CD4-positive, alpha-beta T cell (primary cell): ENCODE measurements at places on chromosomes 11 and 22.
A peak's percentile ranks its signal among the peaks of the same experiment; 100 is the strongest.

DNA sequence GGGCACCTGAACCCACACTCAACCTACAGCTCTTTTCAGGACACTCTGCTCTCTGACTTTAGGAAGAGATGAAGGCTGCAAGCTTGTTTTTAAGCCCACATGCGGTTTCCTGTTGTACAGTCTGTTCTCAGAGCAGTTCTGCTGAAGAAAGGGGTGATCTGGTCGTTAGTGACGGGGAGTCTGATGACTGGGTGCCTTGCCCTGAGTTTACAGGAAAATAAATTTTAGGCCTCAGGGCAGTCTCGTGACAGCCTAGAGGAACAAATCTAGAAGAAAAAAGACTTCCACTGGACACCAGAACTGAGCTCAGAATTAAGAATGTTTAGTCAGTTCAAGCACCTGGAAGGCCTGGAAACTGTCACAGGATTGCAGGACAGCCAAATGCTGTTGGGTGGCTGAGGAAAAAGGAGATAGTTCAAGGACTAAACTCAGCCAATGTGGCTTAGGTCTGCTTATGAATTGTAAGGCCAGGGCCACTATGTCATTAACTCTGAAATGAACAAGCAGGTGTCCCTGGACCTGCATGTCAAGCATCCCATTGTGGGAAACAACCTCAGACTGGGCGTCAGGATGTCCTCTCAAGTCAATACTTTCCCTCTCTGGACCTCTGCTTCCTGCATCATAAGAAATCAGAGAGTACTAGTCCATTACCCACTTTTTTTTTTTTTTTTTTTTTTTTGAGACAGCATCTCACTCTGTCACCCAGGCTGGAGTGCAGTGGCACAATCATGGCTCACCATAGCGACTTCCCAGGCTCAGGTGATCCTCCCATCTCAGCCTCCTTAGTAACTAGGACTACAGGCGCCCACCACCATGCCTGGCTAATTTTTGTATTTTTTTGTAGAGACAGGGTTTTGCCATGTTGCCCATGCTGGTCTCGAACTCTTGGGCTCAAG is 5.7 kb downstream of the PIK3IP1 start:
- DNase-seq = peak; percentile 55

- no peak for DNase-seq
Measured at GRCh38 chr11:81963018-81963417, 770.6 kb downstream of the FAM181B start.

DNA sequence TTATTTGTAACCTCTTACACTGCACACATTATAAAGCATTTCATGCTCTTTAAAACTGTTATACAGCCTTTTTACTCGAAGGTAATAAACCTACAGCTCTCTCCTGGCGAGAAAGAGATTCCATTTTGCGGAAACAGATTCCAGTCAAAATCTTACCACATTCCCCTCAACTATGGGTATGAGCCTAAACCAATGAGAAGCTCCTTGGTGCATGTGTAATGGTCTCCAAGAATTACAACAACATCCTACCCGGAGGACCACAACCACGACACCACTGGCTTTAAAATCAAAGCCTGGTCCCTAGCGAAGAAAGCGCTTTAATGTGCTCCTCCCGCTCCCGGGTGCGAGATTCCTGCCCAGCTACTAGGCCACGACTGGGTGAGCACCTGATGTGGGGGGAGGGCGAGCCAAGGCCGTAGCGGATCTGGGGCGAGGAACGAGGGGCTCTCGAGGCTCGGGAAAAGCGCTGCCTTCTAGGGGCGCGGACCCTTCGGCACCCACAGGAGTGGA is 821 bp downstream of the CELF1 start:
- DNase-seq = peak; percentile 15

DNA sequence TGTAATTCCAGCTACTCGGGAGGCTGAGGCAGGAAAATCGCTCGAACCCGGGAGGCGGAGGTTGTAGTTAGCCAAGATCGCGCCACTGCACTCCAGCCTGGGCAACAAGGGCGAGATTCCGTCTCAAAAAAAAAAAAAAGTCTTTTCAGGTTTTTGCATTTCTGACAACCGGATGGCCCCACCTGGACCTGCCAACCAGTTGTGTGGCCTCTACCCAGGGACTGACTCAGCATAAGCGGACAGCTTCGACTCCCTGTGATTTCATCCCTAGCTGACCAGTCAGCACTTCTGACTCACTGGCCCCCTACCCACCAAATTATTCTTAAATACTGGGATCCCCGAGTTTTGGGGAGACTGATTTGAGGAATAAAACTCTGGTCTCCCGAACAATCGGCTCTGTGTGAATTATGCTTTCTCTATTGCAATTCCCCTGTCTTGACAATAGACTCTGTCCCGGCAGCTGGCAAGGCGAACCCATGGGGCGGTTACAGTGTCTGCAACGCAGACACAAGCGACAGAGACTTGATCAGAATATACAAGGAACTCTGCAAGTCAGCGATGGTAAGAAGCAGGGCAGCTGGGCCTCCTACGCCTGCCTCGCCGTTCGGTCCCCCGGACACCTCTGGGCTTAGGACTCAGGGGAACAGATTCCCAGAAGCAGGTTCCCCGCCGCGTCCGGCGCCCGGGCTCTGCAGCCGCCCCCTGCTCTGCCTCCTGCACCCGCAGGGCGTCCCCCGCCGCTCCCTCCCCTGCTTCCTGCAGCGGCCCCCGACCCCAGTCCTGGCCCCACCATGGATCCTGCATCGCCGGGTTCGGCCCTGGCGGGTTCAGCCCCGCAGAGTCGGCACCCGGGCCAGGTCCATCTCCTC is 741 bp upstream of the TALDO1 start:
- no peak for DNase-seq

- no peak for DNase-seq
Measured at GRCh38 chr11:78160557-78160956, 21.1 kb upstream of the ALG8 start.

- DNase-seq = no peak
Measured at GRCh38 chr11:30447058-30447640, 124.2 kb downstream of the ARL14EP start.

DNA sequence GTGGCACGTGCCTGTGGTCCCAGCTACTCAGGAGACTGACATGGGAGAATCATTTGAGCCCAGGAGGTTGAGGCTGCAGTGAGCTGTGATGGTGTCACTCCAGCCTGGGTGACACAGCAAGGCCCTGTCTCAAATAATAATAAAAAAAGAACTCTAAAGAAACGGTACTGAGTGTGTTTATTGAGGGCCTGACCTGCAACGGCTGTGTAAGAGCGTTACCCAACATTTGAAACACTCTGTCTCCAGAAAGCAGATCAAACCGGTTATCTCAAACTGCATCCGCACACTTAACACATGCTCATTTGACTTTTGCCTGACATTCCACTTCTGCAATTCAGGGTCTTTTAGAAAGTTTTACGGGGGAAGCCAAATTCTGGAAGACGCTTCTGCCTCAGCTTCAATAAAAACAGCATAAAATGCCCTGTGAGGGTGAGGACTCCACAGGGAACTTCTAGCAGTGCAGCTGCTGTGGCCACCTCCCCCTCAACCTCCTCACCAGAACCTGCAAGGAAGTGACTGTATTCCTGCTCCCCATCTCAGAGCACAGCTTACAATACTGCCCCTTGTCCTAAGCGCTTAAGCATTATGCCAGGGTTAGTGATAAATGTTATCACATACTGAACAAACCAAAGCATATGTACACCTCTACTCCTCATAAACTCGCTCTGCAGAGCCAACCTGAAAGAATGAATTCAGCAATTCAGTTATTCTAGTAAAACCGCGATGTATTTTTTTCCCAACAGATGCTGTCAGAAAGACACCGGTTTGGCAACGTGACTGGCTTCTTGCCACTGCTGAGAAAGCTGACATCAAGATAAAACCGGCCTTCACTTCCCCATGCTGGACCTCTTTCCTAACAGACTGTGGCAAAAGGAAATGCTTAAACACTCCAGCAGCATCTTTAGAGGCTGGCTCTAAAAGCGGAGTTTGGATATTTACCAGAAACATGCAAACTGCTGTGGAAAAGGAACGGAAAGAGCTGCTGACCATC is 52.2 kb downstream of the PRDM10 start:
- DNase-seq = no peak

- no peak for DNase-seq
Measured at GRCh38 chr22:22099194-22099486, 116.6 kb upstream of the TOP3B start.

DNA sequence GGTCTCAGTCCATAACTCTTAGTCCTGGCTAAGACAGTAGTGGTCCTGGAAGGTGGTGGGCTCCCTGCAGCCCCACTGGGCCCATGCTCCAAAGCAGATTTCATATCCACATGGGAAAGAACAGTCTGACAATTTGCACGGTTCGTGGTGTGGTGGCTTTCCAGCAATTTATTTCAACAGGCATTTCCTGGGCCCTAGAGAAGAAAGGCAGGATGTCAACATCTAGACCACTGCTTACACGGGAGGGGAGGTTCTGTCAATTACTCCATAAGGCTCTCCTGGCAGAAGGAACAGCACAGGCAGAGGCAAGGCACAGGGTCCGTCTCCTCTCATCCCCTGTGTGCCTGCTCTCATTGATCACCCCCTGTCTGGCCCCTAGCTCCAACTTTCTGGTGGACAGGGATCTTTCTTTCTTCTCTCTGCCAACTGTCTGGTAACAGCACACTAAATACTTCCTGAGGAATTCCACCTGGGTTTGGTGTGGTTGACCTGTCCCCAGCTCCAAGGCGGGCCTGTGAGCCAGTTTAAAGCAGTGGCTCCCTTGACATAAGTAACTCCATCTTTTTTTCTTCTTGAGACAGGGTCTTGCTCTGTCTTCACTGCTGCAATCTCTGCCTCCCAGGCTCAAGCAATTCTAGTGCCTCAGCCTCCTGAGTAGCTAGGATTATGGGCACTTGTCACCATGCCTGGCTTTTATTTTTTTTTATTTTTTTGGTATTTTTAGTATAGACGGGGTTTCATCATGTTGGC is 5.1 kb upstream of the A4GALT start:
- DNase-seq = no peak

DNA sequence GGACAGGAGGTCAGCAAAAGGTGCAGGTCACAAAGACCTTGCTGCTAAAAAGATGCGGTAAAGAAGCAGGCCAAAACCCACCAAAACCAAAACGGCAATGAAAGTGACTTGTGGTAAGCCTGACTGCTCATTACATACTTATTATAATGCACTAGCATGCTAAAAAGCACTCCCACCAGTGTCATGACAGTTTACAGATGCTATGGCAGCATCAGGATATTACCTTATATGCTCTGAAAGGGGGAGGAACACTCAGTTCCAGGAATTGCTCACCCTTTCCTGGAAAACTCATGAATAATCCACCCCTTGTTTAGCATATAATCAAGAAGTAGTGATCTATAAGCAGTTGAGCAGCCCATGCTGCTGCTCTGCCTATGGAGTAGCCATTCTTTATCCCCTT is 45.2 kb upstream of the SLC5A12 start:
- no peak for DNase-seq

DNA sequence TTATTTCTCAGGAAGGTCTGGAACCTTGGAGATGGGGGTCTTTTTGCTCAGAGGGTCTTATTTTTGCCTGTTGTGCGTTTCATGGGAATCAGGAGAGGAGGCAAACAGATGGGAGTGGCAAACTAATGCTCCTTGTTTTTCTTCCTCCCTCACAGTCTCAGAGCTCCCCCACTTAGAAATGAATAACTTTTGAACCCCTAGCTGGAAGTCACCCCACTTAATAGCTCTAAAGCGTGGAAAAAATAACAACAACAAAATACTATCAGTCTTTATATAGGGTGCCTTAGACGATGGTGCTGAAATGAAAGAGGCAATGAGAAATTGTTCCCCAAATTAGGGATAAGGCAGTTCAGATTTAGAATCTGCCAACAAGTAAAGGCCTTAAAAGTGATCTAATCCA is 76.8 kb upstream of the BDNF start:
- no peak for DNase-seq

- DNase-seq = no peak
Measured at GRCh38 chr11:117441146-117441975, 113.7 kb downstream of the CEP164 start.

- DNase-seq = no peak
Measured at GRCh38 chr22:49066619-49067018, 761.1 kb downstream of the BRD1 start.

GRCh38 chr22:29216011-29216872 is 10.5 kb downstream of the EMID1 start:
- DNase-seq = no peak

DNA sequence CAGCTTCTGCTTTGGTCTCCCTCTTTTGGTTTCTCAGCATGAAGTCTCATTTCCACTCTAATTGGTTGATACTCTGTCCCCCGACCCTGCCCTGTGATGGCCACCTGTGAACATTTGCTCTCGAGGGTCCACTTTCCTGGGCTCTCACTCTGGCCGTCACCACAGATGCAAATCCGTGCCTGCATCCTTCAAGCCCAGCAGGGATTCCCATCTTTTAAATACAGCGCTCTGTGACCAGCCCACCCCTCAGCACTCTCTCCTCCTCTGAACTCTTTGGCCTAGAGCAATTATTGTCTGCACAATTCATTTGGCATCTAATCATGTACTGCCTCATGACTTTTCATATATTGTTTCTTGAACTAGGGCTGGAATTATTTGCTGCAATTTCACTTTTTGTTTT is 26.0 kb downstream of the PKNOX2 start:
- DNase-seq = no peak

- DNase-seq = no peak
Measured at GRCh38 chr22:32649515-32650200, 151.8 kb upstream of the TIMP3 start.

DNA sequence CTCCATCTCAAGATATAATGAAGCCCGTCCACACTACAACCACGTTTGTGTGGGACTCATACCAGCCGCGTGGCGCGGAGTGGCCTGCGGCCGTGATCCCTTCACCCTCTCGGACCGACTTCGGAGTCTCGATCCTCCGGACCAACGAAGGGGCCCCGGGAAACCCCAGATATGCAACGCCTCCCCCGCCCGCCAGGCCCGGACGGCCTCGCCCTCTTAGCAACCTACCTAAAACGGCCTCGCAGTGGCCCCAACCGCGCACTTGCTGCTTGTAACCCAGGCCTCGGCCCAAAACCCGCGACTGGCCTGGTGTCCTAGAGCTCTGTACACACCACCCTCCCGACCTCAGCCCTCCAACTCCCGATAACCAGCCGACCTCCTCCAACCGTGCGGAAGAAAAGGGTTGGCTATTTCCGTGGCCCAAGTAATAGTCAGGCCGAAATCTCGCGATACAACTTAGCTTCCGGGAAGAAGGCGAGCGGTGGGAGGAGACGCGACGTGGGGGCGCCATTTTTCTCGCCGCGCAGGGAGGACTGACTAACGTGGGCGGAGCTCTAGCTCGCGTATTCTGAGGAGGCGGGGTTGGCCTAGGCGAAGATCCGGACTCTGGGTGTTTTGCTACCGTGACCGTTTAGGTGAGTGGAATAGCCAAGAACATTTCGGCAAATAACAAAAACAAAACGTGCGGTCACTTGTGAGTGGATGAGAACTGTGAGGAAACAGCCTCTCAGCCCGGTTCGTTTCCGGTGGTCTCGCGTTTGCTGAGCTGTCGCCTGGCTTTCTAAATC is at the start of the genes C11orf54 and TAF1D:
C11orf54 (plus strand) TSS at position 579 of the 788 bp plus-strand sequence. CDS start 5,722 bp downstream, outside the sequence.
TAF1D (minus strand) TSS at position 402 of the 788 bp plus-strand sequence. CDS start 2,191 bp downstream, outside the sequence.
- DNase-seq = peak; percentile 97
